ENCODE measurements at places on chromosomes 5 and 9.
A peak's percentile ranks its signal among the peaks of the same experiment; 100 is the strongest.

DNA sequence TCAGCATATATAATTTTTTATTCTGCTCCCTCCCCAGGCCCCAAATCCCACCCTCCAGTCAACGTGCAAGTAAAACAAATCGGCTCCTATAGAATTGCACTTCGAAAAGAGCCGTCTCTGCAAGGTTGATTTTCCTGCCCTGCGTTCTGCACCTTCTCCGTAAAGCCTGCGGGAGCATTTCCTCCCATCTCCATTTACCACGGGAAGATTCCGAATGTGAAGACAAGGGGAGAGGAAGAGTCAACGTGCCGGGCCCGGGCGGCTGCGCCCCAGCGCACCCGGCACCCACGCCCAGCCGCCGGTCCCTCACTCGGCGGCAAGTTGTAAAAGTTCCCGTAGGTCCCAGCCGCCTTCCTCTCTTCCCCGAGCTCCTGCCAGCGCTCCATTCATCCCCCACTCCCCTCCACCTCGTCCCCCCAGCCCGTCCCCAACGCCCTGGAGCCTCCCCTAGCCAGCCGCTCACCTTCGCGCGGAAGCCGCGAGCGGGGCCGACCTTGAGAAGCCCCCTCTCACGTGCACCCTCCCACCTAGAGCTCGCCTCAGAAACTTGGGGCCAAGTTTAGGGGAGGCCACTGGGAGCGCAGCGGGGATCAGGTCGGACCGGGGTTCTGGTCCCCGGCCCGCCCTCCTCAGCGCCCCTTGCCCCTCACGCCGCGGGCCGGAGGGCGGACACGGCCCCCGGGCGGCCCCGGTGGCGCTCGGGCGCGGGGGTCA, 431 bp downstream of the BNC2 start:
- no peak for DNase-seq

- no peak for DNase-seq
Measured at GRCh38 chr5:109571785-109572184, 117.9 kb upstream of the MAN2A1 start.

DNA sequence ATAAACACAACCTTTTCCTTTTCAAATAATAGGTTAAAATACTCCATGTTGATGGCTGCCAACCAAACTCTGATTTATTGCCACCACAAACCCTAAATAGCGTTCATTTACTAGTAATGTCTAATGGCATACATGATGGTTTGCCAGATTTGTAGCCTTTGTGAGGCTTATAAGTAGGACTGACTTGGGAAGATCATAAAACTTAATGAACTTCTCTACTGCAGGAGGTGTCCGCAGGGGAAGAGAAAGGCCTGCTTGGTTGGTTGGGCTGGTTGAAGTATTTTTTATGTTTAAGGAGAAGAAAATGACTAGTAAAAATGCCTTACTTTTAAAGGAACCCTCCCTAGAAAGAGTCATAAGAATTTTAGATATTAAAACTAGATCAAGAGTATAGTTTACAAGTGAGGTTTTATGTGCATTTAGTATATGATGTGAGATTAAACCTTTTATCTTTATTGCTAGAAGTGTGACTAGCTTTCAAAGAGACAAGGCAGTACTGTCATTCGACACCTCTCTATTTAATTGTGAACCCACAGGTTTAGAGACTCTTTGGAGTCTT, 5.0 kb downstream of the PBX3 start:
- peak; percentile 46 for DNase-seq

GRCh38 chr9:68955330-68955729, 58.6 kb downstream of the PRKACG start:
- DNase-seq, result no peak

DNA sequence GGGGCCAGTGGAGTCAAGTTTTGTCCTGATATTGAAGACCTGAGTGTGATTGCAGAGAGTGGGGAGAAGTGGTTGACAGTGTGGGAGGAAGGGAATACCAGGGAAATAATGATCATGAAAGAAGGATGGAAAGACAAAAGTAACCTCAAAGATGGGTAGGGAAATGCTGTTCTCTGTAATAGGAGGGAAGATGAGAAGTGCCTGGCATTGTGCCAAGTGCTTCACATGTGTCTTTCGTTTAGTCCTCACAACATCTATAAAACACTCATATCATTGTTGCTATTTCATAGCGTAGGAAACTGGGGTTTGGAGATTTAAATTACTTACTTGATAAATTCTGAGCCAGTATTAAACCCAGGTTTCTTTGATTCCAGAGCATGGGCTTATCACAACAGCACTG, 472.3 kb downstream of the LRRC70 start:
- no peak for DNase-seq

GRCh38 chr9:108019821-108020220, 530.3 kb upstream of the KLF4 start:
- DNase-seq, result no peak

DNA sequence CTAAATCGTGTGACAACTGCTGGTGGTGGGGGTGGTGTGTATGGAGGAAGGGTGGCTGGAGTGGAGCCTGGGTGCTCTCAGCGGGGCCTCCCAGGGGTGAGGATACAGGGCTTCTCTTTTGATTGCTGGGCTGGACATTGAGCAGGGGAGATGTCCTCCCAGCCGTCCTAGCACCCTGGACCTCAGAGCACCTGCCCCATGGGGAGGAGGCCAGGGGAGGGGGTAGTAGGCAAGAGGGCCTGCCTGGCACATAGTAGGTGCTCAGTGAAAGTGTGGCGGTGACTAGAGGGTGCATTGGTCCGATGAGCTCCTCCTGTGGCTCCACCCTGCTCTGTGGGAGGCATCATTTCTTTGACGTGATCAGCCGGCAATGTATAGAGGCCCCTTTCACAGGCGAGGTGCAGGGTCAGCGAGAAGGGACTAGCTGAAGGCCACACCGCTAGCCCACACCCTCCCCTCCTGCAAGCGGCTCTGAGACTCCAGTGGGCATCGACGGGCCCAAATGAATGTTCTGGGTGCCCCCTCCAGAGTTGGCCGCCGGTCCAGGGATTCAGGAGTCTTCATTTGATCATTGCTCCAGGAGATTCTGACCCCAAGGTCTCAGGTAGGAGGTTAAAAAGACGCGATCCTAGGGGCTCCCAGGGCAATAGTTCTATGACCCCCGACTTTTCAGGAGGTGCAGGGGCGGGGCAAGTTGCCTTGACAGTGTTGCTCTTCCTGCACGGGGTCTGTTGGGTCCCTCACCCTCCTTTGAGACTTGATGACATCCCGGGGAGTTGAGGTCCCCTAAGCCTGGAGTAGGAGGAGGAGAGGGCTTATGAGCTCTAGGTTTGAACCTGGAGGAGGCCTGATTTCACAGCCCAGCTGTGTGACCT, 255.5 kb downstream of the PBX3 start:
- DNase-seq, result no peak

DNA sequence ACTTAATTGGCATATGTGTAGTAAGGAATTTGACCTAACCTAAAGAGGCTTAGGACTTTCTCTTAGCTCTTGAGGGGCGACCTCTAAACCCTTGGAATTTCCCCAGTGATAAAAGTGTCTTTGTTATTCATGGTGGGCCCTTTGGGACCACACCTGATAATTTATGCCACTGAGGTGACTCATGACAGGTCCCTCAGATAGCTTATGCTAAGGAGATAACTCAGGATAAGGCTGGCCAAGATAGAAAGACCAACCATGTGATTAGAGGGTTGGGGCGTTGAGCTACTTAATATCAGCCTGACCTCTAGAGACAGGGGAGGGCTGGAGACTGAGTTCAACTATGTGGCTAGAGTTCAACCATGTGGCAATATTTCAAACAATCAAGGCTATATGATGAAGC, 218.1 kb downstream of the AP3B1 start:
- DNase-seq, result no peak
